Activated T-helper 9 cell treated with anti-CD3 and anti-CD28 coated beads, Interleukin-2, amount 50 U/mL, for 16 hours (primary cell): ENCODE measurements at places on chromosomes 6 and 20.

DNA sequence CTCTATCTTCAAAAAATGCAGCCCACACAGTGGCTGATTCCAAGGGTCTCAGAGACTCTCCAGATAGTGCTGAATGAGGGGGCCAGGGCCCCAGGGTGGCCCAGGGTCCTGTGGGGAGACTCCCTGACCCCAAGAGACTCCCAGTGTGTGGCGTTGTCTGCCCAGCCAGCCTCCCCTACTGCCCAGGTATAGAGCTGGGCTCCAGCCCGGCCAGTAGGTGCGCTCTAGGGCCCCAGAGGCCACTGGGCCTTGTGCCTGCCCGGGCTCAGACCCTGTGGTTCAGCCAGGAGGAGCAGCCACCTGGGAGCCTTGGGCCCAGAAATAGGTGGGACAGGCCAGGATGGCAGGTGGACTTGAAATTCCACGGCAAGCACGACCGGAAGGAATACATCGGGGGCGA, 30.3 kb upstream of the GATA5 start:
- DNase-seq: no peak

GRCh38 chr6:167795321-167795811, 31.3 kb upstream of the AFDN start:
- DNase-seq: no peak

DNA sequence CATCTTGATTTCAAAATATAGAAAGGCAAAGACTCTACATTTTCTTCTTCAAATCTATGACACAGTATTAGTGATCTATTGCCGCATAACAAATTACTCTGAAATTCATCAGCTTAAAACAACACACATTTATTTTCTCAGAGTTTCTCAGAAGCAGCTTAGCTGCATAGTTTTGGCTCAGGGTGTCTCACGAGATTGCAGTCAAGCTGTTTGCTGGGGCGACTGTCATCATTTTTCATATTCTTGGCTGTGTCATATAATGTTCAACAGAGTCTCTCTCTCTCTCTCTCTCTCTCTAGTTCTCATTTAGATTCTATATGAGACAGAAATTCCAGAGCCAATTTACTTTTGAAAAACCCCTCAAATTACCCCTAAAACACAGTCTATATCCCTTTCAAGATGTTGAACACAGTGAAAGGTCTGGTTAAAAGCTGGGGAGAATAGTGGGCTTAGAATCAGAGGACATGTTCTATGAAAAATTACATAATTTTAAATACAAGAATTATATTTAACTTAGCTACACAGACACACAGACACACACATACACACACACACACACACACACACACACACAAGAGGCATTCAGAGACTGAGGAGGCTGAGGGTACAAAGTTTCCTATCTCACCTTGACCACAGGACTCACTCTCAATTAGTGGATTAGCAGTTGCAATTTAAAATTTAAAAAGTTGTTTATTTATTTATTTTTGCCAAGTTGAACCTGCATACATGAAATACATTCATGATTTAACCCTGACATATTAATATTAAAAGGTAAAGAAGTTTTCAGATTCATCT, 86.7 kb downstream of the MKKS start:
- no peak for DNase-seq

DNA sequence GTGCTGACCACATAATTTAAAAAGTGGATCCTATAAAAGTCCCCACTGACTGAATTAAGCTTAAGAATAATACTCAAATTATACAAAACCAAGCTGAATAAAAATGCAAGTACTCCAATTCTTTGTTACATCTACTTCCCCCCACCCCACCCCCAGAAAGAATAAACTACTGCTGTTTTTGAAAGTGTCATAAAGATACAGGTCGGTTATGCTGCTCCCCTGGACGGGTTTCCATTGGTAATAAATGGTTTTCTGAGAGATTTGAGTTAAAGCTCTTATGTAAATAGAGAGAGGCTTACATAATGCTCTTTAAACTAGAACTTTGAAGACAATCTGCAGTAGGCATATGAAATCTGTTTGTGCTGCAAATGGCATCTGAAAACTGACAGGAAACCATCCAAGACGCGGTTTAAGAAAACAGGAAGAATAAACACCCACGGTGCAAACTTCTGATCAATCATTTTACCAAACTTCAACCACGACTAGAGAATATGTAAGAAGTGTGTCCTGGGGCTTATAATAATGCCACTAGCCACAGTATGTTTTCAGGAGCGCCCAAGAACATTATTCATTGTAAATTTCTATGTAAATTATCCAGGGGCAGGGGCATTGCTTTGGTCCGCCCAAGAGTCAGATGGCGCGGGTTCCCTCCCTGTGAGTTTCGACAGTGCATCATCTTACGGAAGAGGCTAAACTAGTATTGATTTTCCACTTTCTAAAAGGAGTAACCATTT, 10.8 kb upstream of the POU3F2 start:
- no peak for DNase-seq

DNA sequence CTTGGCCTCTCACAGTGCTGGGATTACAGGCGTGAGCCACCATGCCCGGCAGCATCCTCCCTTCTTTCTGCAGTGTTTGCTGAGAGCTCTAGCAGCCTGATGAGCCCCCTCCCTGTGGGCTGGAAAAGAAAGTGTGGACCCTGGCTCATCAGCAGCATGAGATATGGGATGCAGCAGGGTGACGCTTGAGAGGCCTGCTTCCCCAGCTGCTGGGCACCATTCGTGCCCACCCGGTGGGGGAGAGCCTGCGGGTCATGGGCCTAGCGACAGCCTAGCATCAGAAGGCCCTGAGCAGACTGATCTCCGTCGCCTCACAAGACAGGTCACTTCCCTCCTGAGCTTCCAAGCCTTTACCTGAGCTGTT, 16.0 kb upstream of the CCDC167 start:
- no peak for DNase-seq

DNA sequence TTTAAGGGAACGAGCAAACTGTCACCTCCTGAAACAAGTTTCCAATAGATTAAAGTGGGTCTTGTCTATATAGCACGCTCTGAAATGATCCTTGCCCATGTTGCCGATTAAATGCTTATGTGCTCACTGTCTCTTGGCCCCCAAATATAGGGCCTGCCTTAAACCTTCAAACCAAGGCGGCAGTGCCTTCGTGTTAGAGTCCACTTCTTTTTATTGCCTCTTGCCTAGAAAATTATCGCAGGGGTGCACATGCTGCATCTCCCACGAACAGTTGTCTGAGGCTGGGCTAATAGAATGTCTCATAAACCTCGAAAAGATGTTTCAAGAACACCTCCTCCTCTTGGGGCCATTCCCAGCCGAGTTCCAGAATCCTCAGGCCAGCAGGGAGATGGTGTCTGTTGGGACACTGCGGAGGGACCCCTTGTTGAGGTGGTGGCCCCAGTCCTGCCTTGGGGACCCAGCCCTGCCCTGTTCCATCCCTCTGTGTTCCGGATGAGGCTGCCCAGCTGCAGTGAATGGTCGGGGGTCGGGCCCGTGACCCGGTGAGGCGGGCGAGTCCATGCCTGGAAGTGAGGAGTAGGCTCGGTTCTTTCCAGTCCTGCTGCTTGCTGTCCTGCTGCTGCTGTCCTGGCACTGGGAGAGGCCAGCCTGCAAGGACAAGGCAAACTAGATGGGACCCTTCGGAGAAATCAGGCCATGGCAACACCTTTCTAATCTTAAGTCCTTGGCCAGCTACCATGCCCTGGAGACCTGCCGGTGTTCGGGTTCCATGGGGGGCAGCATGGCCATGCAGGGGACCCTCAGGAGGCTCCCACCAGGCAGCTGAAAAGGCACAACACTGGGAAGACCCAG, 34.7 kb upstream of the SLCO4A1 start:
- DNase-seq: no peak

DNA sequence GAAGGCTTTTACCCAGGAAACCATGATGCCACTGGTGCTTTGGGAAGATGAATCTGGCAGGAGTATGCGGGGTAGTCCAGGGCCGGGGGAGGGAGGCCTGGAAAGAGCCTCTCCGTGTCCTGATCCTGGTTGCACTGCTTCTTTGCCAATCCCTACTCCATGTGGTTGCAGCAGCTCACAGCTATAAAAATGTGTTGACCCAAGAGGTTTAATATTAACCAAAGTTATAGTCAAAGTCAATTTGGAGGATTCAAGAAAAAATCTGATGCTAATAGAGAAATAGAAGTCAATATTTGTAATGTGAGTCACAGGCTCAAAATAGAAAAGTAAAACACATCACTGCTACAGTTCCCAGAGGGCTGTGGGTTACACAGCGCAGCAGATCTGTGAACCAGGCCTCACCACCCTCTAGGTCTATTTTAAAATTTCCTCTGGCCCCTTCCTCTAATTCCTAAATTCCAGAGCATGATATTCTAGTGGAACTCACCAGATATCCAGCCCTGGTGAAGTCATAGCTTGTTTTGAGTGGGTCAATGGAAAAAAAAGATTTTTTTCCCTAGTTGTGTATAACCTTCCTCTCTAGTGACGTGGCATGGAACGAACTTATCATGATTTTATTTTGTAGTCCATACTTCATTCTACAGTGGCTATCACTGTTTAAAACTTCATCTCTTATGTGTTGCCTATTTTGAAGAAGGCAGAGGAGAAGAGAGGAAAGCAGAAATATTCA, 63.2 kb upstream of the BMP2 start:
- no peak for DNase-seq
